ENCODE measurements at places on chromosomes 5 and 9.

DNA sequence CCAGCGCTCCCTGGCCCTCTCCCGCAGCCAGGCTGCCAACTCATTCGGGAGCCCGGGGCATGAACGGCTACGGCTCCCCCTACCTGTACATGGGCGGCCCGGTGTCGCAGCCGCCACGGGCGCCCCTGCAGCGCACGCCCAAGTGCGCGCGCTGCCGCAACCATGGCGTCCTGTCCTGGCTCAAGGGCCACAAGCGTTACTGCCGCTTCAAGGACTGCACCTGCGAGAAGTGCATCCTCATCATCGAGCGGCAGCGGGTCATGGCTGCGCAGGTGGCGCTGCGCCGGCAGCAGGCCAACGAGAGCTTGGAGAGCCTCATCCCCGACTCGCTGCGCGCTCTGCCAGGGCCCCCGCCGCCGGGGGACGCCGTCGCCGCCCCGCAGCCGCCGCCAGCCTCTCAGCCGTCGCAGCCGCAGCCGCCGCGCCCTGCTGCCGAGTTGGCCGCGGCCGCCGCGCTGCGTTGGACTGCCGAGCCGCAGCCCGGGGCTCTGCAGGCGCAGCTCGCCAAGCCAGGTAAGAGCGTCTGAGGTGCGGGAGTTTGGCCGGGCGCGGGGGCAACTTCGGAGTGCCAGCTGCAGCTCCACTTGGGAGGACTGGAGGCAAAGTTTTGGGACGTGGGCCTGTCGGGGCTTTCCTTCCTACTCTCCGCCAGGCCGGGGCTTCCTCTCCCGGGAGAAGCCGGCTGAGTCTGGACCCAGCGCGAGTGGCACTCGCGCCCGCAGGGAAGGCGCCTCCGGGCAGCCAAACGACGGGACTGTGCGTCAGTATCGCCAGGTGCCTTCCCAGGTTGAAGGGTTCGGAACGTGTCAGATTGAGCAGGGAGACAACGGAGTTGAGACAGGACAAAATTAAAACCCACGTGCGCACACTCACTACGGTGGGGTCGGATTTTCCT, 735 bp downstream of the DMRT3 start:
- DNase-seq, result no peak

GRCh38 chr5:66737096-66737495, 140.9 kb downstream of the MAST4 start:
- no peak for DNase-seq

DNA sequence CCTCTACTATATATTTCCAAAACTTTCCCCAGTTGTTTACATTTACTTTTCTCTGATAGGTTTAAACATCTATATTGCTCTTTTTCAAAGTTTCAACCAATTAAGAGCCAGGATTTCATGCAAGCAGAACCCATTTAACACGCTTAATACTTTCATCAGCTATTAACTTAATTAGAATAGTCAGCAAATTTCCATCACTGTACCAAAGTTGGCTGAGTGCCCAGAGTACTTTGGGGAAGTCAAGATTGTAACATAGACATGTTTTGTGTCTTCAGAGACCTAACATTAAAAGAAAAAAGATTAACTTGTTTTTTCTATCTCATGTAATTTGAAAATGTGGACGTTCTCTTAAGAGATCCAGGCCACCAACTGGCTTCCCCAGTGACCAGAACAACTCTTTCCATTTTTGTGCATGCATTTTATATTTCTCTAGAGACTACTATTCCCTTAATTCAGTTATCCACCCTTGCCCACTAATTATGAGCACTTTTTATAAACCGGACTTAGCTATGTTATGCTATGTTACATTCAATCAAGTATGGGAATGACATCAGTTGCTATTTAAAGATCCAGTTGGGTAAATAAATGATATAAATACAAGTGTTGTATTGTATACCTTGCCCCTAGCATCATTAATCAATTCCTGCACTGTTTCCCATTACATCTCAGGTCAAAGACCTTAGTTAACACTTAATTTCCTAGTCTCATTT, 478.1 kb upstream of the NMUR2 start:
- no peak for DNase-seq

DNA sequence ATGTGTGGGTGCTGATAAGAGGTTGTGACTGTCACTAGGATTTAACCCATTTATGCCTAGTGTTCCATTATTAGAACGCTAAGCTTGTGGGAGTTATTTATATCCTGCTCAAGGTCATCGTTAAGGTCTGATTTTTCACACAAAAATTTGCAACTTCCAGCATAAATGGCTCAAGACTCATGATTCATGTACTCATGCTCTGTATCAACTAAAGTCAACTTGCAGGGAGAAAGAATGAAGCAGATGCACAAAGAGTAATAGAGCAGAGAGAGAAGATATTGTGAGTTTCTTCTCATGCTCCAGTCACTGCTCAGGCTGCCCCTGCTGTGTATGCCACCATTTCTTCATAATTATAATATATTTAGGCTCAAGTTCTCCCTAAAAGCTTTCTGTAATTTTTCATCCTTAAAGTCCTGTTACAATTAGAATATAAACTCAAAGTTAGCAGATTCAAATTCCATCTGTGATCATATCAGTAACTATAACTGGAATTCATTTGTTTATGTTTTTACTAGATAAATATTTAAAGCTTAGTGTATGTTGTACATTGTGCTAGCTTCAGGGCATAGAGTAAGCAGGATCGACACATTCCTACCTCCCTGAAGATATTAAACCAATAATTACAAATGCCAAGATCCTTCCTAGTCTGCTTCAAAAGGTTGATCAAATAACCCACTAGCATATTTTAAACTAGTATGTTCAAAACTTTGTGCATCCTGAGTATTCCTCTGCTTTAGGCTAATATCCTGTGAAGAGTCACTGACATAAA, 136.7 kb downstream of the NUDT12 start:
- no peak for DNase-seq

DNA sequence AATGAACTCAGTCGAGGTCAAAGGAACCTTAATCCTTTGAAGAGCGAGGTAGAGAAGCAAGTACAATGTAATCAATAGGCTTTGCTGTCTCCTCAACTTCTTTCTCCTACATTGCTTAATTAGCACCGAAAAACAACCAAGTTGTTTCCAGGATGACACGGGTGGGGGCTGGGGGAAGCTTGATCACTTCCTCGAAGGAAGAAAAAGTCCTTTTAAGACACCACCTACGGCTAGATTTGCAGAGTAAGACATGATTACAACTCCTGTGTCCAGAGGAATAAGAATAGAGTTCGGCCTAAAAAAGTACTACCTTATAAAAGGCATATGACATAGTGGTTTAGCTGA, 811 bp upstream of the ARRDC3 start:
- no peak for DNase-seq

- DNase-seq, result peak; percentile 25
Measured at GRCh38 chr5:154756868-154757813, 2.0 kb downstream of the LARP1 start.

DNA sequence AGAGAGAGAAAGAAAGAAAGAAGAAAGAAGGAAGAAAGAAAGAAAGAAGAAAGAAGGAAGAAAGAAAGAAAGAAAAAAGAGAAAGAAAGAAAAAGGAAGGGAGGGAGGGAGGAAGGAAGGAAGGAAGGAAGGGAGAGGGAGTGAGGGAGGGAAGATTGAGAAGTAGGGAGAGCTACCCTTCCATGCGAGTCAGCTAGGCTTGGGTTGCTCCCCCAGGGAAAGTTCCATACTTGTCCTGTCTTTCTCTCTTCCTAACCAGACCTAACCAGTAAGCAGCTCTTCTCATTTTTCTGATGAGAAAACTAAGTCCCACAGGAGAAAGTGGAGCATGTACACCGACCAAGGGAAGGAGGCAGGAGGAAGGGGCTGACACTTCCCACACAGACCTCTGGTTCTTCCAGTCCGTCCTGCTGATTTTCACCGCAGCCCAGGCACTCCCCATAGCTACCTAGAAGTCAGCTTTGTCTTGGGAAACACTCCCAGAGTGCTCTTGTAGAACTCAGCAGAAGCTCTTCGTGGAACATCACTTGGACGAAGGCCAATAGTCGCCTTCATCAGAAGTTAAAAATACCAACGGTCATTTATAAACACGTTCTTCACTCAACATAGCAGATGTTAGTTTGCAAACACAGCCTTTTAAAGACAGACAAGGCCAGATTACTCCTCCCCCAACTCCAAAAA, 29.0 kb upstream of the ENTREP1 start:
- no peak for DNase-seq

- no peak for DNase-seq
Measured at GRCh38 chr9:85040821-85041465, 371.4 kb downstream of the NTRK2 start.

GRCh38 chr9:115262477-115262876, 144.5 kb upstream of the TNC start:
- DNase-seq, result no peak

- DNase-seq, result no peak
Measured at GRCh38 chr9:121871431-121872025, 220.1 kb downstream of the DAB2IP start.

- DNase-seq, result no peak
Measured at GRCh38 chr9:115964710-115965347, 188.8 kb upstream of the PAPPA start.

- DNase-seq, result no peak
Measured at GRCh38 chr5:90169078-90169477, 240.5 kb downstream of the CETN3 start.

- DNase-seq, result no peak
Measured at GRCh38 chr9:34984049-34984448, 5.5 kb upstream of the DNAJB5 start.

DNA sequence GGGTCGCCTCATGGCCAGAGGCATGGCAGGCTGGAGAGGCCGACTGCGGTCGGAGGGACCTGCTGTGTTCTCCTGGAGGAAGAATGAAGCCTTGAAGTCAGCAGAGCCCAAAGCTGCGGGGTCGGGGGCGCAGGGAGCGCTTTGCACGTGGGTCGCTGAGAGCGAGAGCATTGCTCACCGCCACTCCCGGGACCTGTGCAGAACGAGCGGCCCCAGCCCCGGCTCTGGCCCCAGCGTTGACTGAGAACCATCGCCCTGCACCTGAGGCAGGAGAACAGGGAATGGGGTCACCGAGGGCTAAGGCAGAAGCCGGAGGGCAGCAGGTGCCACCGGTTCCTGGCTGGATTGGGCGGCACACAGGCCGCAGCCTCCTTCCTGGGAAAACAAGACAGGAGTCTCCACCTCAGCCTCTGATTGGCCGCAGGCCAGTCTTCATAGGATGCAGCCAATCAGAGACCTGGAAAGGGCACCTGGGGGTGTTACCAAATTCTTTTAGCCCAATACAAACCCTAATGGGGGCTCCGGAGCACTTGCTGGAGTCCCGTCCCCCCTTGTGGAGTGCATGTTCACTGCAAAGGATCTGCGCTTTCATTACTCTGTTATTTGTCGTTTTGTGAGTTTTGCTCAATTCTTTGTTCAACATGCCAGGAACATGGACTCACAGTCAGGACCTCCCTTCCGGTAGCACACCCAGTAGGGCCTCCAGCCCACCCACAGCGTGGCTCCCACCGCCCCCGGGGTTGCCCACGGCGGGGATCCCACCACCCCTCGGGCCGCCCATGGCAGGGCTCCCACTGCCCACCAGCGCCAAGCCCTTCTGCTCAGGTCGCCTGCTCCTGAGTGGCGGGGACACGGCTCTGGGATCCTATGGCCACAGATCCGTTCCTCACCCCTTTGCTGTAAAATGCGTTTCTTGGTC, 24.7 kb upstream of the SLC6A19 start:
- DNase-seq, result no peak

GRCh38 chr5:3026099-3026498, 274.6 kb upstream of the IRX2 start:
- no peak for DNase-seq

DNA sequence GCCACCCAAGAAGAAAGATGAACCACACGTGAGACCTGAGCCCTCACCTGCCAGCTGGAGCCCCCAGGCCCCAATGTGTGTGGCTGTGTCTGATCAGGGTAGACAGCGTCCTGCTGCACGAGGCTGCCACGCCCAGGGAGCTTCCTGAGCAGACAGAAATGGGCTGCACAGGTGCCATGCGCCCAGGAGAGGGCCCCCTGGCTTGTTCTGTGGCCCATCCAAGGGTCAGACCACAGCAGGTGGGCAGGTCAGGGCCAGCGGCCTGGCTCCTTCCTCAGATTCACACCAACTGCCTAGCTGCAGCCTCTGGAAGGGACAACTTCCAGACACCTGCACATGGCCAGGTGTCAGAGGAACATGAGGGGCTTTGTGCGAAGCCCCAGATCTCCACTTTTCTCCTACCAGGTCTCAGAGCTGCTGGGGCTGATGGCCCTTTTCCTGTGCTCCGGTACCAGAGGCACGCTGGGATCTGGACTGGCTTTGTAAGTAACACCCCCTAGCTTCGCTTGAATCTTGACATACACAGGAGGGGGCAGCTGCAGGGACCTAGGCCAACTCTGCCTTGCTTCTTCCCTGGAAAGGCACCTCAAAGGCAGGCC, 10.8 kb downstream of the SARDH start:
- no peak for DNase-seq

DNA sequence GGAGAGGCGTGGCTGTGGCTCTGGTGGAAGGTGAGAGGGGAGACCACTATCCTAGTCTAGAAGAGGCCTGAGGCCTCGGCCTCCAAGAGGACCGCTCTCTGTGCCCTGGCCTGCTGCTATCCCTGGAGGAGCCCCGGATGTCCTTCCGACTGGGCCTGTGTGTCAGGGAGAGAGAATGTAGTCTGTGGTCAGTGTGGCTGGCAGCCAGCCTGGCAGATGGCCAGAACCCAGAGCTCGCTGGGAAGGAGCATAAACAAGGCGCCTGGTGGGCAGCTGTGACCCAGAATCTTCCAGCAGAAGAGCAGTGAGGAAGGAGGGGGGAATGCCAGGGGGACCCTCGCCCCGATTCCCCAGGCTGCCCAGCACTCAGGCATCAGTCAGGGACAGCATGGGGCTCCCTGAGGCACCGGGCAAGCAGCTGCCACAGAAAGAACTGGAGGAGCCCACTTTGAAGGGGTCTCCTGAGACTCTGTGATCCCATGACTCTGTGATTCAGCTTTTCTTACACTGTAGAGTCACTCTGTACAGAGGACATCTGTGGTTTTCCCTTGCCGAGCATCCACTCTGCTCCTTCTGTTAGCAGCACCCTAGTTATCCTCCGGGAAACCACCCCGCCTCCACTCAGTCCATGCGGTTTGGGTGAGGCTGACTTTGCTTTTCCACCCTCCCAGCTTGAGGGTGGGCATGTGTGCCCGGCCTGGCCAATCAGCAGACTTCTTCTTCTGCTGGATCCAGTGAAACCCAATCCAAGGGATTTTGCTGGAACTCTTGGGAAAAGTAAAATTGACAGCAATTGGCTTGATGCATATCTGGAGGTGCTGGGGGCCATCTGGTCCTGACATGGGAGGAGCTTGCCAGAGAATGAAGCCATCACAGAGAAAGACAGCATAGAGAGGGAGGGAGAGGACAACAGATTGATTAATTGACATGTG, 46.2 kb upstream of the PWWP2A start:
- no peak for DNase-seq

DNA sequence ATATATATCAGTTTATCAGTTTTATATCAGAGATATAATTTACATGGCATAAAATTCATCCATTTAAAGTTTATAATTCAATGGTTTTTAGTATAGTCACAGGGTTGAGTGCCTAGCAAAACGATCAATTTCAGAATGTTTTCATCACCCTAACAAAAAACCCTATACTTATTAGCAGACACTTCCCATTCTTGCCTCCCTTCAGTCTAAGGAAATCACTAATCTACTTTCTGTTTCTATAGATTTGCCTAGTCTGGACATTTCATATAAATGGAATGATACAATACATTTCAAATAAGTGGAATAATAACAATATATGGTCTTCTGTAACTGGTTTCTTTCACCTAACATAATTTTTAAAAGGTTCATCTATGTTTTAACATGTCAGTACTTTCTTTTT, 9.6 kb upstream of the LNPEP start:
- no peak for DNase-seq
